ENCODE measurements at places on chromosomes 12 and 14. TPM values are rescaled to one million over a fixed set of nuclear protein-coding genes. Genes with fewer than 3 reads are reported as not detected.
A peak's percentile ranks its signal among the peaks of the same experiment; 100 is the strongest.

DNA sequence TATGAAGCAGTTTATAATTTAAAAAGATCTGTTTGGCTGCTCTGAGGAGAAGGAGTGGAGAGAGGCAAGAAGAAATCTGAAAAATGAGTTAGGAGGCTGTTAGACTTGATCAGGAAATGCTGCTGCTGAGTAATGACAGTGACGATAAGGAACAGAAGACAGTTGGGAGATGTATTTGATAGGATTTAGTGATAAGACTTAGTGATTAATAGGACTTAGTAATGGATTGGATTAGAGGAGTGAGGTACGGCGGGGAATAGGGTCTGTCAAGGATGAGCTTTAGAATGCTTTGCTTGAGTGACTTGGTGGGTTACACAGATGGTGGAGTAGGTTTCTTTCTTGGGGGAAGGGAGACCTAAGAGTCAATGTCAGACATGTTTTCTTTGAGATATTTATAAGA, 31.7 kb downstream of the UNC79 start:
- no peak overlapping the region for H3K4me3 ChIP-seq
- no peaks in the 10 kb centered on the region for H3K4me1 ChIP-seq
- H3K36me3 ChIP-seq = no peaks in the 10 kb centered on the region
- H3K27me3 ChIP-seq = no peaks in the 10 kb centered on the region
- no peak for DNase-seq

DNA sequence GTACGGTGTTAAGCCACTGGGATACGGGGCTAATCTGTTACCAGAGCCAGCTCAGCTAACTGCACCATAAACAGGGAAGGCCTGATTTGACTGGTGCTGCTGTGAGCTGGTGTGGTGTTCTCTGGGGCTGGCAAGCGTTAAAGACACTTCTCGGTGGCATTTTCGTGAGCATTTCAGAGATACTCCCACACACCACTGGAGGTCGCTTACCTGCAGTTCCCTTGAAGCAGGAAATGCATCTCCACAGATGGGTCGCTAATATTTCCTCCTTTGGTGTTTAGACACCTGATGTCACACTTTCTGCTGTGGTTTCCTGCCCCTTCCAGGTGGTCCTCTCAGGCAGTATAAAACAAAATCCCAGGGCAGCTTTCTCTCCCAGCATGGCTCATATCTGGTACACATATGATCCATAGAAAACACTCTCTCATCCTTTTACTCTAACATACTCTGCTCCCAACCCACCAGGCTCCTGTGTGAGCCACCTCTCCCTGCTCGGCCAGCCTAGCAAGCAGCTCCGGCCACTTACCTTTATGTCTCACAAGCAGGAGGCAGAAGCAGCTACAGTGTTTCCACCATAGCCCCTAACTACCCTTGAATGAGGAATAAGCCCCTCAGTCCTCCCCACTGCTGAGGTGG, 129.9 kb upstream of the GRIN2B start:
- H3K36me3 ChIP-seq = no peaks in the 10 kb centered on the region
- H3K4me3 ChIP-seq = no peak overlapping the region
- H3K4me1 ChIP-seq = no peaks in the 10 kb centered on the region
- no peaks in the 10 kb centered on the region for H3K27me3 ChIP-seq
- no peak overlapping the region for H3K27ac ChIP-seq

GRCh38 chr14:78534141-78534540, 364.0 kb downstream of the NRXN3 start:
- H3K36me3 ChIP-seq = no peaks in the 10 kb centered on the region
- H3K4me3 ChIP-seq = no peak overlapping the region
- DNase-seq = no peak
- H3K27me3 ChIP-seq = no peaks in the 10 kb centered on the region
- no peaks in the 10 kb centered on the region for H3K4me1 ChIP-seq

PDE6H gene
- total RNA-seq = not detected

STXBP6 gene
- total RNA-seq = 3.9 TPM

DHRS4L2 gene
- total RNA-seq = 20.7 TPM

DNA sequence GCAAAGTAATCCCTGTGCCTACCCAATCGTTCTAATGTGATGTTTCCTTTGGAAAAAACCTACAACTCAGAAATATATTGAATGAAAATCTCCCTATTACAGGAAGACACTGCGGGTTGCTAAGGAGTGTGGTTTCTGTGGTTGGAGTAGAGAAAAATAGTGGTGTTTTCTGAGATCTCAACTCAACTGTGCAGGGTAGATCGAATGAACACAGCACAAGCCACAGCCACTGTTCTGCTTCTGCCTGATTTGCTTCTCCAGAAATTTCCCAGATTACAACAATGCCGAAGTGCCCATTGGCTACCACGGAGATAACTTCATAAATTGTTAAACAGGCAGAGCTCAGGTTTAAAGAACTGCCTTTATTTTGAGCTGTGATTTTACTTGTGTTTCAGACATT, 480.4 kb downstream of the DIO2 start:
- H3K4me1 ChIP-seq = no peaks in the 10 kb centered on the region
- H3K27me3 ChIP-seq = no peaks in the 10 kb centered on the region
- no peak overlapping the region for H3K27ac ChIP-seq
- no peak overlapping the region for H3K4me3 ChIP-seq

GRCh38 chr14:75313294-75313693, 34.7 kb downstream of the FOS start:
- H3K4me3 ChIP-seq = no peak overlapping the region
- no peak overlapping the region for H3K27ac ChIP-seq
- no peaks in the 10 kb centered on the region for H3K4me1 ChIP-seq
- no peaks in the 10 kb centered on the region for H3K27me3 ChIP-seq

- no peaks in the 10 kb centered on the region for H3K4me1 ChIP-seq
- no peak for DNase-seq
- no peaks in the 10 kb centered on the region for H3K27me3 ChIP-seq
Measured at GRCh38 chr12:3313675-3314663, 177.0 kb upstream of the PRMT8 start.

GRCh38 chr14:54776361-54777001, 126.1 kb downstream of the GCH1 start:
- H3K27ac ChIP-seq = peak overlapping the region; percentile 23
- H3K27me3 ChIP-seq = no peaks in the 10 kb centered on the region
- no peaks in the 10 kb centered on the region for H3K36me3 ChIP-seq
- no peaks in the 10 kb centered on the region for H3K4me1 ChIP-seq
- H3K4me3 ChIP-seq = no peak overlapping the region
- no peak for DNase-seq

COX8C gene
- not detected for total RNA-seq

MED13L gene
- total RNA-seq = 153 TPM

GRCh38 chr14:78524766-78525165, 354.6 kb downstream of the NRXN3 start:
- H3K27ac ChIP-seq = no peak overlapping the region
- H3K27me3 ChIP-seq = no peaks in the 10 kb centered on the region

KRT81 gene
- total RNA-seq = not detected

DNA sequence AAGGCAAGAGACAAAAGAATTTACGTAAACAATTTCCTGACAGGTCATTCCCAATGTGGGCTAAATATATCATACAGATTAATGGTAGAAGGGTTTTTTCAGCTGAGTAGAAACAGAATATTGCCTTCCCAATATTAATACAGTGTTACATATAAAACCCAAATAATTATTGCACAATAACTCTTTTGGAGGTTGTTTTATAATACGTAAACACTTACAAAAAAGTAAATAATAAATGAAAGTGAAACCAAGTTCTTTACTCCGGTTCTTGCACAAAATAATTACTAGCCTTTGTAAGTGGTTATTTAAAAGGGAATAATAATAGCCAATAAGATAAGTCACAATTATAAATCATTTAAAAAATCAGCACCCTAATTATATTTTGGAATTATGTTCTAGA, 118.6 kb upstream of the SSTR1 start:
- H3K27ac ChIP-seq = no peak overlapping the region
- no peaks in the 10 kb centered on the region for H3K27me3 ChIP-seq
- no peaks in the 10 kb centered on the region for H3K36me3 ChIP-seq
- no peak for DNase-seq

OAS1 gene
- total RNA-seq = 17.5 TPM

DNA sequence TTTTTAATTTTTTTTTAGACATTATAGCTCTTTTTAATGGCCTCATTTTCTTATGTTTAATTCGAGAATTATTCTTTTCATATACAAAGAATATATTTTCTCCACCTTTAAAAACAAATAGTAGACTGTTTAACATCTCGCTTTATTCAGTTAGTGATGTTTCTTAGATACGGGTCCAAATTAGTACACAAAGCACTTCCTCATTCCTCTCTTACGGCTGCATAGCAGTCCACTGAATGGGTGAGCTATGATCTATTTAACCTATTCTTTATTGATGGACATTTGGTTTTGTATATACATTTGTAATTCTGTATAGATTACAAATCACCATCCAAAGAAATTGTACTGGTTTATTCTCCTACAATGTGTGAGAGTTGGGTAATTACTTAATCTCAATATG, 8.3 kb upstream of the GPR162 start:
- H3K27me3 ChIP-seq = no peaks in the 10 kb centered on the region
- H3K4me1 ChIP-seq = no peaks in the 10 kb centered on the region
- H3K4me3 ChIP-seq = no peak overlapping the region
- no peaks in the 10 kb centered on the region for H3K36me3 ChIP-seq
- H3K27ac ChIP-seq = no peak overlapping the region

DNA sequence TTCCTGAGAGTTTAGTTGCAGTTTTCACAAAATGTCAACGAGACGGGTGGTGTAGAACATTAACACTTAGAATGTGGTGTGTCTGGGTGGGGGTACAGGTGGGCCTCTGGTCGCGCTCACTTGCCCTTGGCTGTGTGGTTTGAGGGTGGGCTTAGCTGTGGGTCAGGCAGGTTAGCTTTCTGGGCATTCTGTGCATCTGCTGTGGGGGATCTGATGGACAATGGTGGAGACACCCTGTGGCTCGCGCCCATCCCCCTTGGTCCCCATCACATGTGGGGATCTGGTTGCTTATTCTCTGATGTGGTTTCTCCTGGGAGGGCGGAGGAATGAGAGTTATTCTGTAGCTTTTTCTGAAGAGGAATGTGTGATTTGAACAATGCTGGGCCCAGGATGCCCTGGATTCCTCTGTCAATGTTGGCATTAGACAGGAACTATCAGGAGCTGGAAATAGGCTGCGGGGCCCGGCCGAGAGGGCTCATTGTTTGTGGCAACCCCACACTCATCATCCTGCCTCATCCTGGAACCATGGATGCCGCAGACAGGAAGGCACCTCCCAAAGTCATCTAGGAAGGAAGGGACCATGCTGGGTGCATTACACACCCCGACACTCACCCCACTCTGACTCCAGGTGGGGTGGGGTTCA, 101.6 kb downstream of the TSPAN9 start:
- H3K4me1 ChIP-seq = no peaks in the 10 kb centered on the region
- no peak overlapping the region for H3K4me3 ChIP-seq
- H3K27ac ChIP-seq = no peak overlapping the region
- no peaks in the 10 kb centered on the region for H3K36me3 ChIP-seq
- DNase-seq = no peak

C14orf132 gene
- total RNA-seq = 17.5 TPM

HSPA2 gene
- 41.9 TPM for total RNA-seq

FSCB gene
- total RNA-seq = not detected

DNA sequence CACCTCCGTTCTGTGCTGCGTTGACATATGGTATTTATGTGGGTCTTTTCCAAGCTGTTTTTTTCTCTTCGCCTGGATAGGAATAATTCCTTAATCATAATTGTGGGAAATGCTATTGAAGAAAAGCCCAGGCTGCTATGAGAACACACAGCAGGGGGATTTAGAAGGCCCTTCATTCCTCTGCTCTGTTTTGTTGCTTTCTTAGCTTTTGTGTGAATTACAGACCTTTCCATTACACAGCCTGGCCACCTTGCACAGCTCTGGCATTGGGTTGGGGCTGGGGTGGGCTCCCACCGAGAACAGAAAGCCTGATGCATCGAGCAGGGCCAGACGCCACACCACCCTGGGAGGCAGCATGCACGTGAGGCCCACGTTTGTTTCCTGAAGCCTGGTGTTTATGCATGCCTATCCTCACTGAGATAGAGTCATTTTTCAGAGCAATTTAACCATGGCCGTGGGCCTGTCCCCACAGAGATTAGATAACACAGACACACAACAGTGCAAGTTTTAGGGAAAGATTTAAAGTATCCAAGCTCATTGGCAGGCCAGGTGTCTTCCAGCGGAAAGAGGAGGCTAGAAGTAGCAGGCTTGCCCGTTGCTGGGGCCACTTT, 287.6 kb upstream of the PWP1 start:
- H3K4me1 ChIP-seq = peaks cover 9% of the 10 kb centered on the region
- no peak overlapping the region for H3K27ac ChIP-seq
- H3K36me3 ChIP-seq = no peaks in the 10 kb centered on the region
- H3K27me3 ChIP-seq = no peaks in the 10 kb centered on the region
- no peak for DNase-seq

- H3K4me1 ChIP-seq = no peaks in the 10 kb centered on the region
- H3K27me3 ChIP-seq = no peaks in the 10 kb centered on the region
Measured at GRCh38 chr12:120376416-120376815, 7.5 kb upstream of the MSI1 start.

PPP1R36 gene
- total RNA-seq = 2.7 TPM

- H3K36me3 ChIP-seq = no peaks in the 10 kb centered on the region
- no peaks in the 10 kb centered on the region for H3K27me3 ChIP-seq
- DNase-seq = no peak
- no peaks in the 10 kb centered on the region for H3K4me1 ChIP-seq
- no peak overlapping the region for H3K4me3 ChIP-seq
Measured at GRCh38 chr12:115763982-115764621, 513.4 kb downstream of the MED13L start.

STX2 gene
- 20.4 TPM for total RNA-seq

DNA sequence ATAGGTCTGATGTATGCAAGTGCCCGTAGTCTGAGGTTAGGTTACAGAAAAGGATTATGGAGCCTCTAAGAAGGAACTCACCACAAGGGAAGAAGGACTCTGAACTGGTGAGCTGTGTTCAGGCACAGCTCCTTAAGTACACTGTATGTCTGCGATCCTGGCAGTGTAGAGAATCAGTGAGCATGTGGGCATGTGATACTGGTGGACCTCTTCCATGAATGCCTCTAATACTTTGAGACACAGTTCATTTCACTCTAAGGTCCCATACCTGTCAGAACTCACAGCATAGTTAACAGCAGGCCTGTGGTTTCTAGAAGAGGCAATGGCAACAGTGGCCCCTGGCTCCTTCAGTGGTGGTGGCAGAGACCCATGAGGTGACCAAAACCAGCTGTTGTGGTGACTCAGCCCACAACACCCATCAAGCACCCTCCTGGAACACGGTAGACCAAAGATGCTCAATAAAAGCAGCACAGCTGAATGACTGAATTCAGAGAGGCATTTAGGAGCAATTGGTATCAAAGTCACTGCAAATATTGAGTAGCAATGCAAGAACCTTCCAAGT, 6.9 kb upstream of the OR6J1 start:
- DNase-seq = peak; percentile 9
- no peaks in the 10 kb centered on the region for H3K27me3 ChIP-seq
- H3K4me1 ChIP-seq = no peaks in the 10 kb centered on the region
- no peak overlapping the region for H3K4me3 ChIP-seq
- H3K36me3 ChIP-seq = no peaks in the 10 kb centered on the region
- H3K27ac ChIP-seq = no peak overlapping the region

RASSF9 gene
- 10.1 TPM for total RNA-seq
